T-cell (primary cell): ENCODE measurements at places on chromosomes 2 and 18.

DNA sequence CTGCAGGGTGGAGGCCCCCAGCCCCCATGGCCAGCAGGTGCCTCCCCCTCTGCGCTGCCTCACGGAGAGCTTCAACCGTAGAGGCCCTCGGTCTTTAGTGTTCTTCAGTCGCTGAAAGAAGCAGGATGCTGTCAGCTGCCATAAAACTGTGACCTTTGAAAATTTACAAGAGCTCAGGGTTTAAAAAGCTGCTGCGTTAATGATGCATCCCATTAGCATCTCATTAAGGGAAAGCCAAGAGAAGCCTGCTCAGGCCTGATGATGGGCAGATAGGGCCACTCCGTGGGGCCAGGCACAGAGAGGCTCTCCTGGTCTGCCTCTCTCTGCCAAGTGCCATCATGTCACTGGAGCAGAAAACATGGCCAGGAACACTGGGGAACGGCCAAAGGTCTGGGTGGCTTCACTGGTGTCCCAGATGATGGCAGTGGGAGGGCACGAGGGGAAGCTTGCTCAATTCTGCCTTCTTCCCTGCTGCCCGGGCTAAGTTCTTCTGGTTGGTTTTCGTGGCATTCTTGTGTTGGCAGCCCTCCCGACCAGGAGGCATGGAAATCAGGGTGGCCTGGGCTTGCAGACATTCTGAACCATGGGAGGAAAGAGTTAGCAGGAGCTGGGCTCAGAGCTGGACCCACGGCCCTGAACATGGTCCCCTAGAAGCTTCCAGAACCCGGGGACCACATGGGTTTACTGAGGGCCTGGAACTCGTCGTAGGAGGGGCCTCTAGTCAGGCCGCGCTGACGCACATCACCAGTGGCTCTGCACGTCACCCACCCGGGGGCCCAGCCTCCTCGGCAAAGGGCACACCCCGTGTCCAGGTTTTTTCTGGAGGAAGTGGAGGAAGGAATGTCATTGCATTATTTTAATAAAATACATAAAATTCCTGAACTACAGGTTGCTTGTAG lies 250.7 kb downstream of the KLHL29 start:
- DNase-seq, result no peak

DNA sequence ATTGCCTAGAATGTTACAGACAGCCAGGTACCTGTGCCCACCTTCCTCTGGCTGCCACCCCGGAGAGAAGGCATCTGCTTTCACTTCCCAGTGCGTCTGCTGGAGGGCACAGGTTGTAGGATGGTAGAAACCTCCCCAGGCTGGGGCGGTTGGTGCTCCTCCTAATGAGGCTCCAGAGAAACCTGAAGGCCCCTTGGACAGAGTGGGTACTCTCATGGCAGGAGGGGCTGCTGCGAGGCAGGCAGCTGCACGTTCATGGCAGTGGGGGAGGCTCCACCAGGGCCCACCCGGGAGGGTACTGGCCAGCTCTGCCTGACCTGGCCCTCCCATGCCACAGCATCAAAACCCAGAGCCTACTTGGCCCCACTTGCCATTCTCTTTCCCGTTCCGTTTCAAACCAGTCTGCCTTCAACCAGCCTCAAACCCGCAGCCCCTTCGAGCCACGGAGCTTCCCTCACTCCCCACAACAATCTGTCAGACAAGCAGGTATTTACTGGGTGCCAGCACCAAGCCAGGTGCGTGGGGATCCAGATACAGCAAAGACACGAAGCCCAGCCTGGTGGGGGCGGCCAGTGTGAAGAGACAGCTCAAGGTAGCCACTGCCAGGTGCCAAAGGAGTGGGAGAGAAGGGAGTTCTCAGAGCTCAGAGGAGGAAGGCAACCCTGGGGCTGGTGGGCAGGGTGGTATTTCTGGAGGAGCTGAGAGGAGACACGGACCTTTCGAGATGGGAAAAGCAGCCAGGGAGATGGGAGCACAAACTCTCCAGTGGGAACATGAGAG lies 229.6 kb downstream of the LOXHD1 start:
- no peak for DNase-seq

DNA sequence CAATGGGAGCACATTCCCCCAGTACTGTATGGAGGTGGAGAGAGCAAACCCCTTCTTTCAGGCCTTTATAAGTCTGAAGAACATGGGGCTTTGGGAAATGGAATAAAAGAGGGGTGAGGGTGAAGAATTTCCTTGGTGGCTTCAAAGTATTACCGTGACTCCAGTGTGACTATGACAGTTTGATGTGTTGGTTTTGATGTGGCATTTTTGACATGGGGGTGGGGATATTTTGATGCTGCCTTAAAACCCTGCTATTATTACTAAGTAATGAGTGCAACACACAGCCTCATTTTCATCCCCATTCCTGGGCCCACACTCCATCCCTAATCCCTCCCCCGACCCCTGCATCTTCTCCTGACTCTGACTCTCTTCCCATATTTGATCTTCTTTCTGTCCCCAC lies 23.6 kb downstream of the QPCT start:
- no peak for DNase-seq

GRCh38 chr2:200667413-200667812 lies 81.6 kb downstream of the AOX1 start:
- DNase-seq, result no peak

- no peak for DNase-seq
These were observed 58.4 kb upstream of the CAVIN2 start for GRCh38 chr2:191905336-191905735.
